Urothelium cell line (cell line): ENCODE measurements at places on chromosomes 5 and 9.

- DNase-seq = no peak
These were observed 255.8 kb downstream of the ARHGAP26 start for GRCh38 chr5:143025971-143026370.

- DNase-seq = no peak
These were observed 724 bp downstream of the TCERG1 start for GRCh38 chr5:146447734-146448380.

GRCh38 chr5:41722359-41722950 lies 147.8 kb downstream of the OXCT1 start:
- no peak for DNase-seq

DNA sequence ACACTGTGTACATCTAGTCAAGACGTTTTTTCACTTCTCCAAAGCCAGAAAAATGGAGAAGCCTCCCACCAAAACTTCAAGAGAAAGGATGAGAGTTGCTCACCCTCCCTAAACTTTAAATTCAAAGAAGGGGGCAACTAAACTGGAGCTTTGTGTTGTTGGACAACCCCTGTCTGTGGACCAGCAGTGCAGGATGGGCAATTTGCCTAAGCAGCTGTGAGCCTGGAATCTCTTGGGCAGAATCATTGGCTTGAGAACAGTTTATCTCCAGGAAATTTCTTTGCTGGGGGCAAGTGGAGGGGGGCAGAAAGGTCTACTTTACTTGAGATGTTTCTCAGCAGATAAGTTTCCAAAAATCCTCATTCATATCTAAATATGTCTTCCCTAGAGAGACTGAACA lies 151.8 kb downstream of the MUSK start:
- no peak for DNase-seq

GRCh38 chr9:76866689-76867088 lies 39.2 kb downstream of the PRUNE2 start:
- DNase-seq = peak; percentile 89

DNA sequence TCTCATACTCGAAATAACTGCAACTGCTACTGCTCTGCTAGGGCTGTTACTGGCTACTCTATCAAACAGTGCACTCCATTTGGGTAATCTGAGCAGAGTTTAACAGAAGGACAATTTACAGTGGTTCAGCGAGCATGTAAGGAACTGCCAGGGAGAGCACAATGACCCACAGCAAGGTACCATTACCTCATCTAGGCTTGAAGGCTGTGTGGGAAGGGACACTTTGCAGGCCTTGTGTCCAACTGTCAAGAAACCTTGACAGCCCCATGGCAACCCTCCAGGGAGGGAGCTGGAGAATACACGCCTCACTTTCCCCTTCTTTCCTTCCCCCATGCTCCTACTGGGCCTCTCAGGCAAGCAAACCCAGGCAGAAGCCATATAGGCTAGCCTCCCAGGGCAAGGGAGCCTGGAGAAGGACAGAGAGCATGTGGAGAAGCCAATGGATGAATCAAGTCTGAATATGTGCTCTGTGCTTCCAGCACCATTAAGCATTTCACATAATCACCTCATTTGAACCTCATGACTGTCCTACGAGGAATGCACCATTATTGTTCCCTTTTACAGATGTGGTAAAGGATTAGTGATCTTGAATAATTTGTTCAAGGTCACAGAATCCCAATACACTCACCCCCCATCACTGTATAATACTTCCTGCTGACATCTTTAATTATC lies 49.9 kb upstream of the JAK2 start:
- DNase-seq = no peak

DNA sequence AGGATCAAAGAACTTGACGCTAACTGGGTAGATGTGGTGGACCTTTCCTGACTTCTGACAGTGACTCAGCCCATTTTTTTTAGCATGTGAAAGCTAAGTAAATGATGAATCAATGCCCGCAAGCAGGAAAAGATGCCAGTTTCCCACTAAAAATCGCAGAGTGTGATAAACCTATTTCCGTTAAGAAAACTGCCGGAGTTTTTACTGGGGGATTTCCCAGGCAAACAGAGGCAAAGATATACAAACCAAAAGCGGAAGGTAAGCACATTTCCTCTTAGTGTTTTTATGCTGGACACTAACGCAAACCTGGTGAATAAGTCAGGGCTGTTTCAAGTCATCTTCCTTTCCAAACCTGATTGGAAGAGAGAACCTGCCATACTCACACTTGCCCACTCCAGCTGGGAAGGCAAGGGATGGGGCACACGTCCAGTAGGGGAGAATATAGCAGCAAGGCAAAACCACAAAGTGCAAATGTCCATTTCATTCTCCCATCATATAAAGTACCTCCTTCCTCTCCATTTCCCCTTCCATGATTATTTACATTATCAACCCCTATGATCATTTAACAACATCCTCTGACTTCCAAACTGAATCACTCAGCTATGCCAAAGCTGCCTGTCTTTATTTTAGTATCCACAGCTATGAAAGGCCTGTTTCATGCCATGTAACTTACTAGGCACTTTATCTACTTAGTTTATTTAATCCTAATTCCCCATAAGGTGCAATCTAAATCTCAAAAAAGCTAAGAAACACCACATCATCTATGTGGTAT lies 349.7 kb upstream of the RFX3 start:
- DNase-seq = peak; percentile 43

GRCh38 chr9:120212853-120213200 lies 367.1 kb downstream of the CDK5RAP2 start:
- no peak for DNase-seq

DNA sequence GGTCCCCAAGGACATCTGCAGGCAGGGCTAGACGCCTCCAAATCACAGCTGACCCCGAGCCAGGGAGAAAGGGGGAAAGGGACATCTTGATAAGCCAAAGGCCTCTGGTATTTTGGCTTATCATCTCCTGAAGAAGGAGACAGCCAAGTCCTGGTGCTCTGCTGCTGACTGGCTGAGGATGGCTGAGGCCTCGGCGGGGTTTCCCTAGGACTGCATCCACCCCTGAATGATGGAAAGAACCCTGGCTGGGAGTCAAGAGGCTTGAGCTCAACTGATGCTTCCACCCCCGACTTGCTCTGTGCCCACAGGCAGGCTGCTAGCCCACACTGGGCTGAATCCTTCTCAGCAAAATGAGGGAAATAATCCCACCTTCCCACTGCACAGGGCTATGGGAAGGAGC lies 30.9 kb upstream of the HRH2 start:
- DNase-seq = no peak

- no peak for DNase-seq
These were observed 58.0 kb upstream of the JAK2 start for GRCh38 chr9:4927043-4927471.

GRCh38 chr5:179906795-179907555 lies 722 bp downstream of the TBC1D9B start:
- DNase-seq = peak; percentile 44

GRCh38 chr9:78835928-78836450 lies 539.1 kb downstream of the PSAT1 start:
- no peak for DNase-seq

- peak; percentile 74 for DNase-seq
These were observed 180.0 kb upstream of the IL12B start for GRCh38 chr5:159510282-159510681.

GRCh38 chr5:152107220-152107619 lies 182.6 kb upstream of the GLRA1 start:
- DNase-seq = no peak

DNA sequence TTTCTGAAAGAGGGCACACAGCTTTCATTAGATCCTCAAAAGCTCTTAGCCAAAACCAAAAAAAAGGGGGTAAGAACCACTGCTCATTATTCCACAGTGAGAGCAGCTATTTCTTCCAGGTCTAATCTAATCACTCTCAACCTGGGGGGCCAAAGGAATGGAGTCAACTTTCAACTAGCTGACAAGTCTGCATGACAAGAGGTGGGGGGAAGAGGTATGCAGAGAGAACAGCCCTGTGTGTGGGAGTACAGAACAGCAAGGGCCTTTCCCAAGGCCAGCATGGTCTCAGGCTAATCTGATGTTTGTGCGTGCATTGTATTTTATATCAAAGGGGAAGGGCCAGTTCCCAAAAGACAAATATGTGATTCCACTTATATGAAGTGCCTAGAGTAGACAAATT lies 36.9 kb upstream of the PIP5K1B start:
- no peak for DNase-seq

DNA sequence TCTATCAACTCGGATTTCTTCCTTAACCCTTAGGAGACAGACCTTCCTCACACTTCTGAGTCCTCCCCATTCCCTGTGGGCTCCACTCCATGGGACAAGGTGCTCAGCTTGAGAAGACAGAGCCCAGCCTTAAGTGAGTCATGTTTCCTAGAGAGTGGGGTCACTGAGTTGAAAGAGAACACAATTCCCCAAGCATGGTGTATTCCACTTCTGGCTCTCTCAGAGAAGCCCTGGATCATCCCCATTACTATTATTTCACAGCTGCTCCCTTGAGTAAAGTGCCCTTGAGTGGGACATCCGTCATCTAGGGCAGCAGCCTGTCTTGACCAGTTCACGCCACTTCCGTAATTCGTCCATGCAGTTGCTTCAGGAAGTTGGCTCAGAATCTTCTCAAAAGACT lies 604.8 kb downstream of the BNC2 start:
- no peak for DNase-seq

GRCh38 chr9:108474356-108474755 lies 381.4 kb downstream of the ACTL7B start:
- DNase-seq = no peak

DNA sequence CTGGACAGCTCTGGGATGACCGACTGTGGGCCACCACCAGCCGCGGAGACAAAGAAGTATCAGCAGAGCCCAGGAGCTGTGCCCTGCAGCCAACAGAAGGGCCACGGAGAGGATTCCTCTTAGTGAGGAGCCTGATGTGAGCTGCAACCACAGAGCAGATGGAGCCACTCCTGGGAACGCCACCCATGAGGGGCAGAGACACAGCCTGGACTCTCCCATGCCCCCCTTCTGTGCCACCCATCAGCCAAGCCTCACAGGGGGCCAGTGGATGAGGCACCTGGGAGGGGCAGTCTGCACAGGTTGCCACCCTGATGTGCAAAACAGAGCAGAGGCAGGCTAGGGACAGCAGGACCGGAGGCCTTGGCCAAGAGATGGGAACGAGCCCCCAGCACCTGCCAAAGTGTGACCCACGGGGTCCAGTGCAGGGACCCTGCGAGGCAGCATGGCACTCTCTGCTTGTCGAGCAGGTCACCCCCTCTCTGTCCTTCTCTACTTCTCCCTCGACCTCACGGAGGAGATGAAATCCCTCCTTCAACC lies 380.7 kb upstream of the IRX1 start:
- DNase-seq = no peak

DNA sequence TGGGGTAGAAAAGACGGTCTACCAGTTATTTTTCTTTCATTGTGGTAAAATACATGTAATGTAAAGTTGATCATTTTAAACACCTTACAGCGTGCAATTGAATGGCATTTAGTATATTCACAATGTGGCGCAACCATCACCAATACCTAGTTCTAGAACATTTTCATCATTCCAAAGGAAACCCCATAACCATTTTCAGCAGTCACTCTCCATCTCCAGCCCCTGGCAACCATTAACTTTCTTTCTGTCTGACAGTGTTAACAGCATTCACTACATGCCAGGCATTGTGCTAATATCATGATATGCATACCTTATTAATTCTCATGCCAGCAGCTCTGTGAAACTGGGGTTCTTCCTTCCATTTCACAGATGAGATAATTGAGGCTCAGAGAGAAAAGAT lies 32.0 kb downstream of the PTGS1 start:
- no peak for DNase-seq

GRCh38 chr5:145587710-145588109 lies 247.4 kb downstream of the PRELID2 start:
- DNase-seq = peak; percentile 62

DNA sequence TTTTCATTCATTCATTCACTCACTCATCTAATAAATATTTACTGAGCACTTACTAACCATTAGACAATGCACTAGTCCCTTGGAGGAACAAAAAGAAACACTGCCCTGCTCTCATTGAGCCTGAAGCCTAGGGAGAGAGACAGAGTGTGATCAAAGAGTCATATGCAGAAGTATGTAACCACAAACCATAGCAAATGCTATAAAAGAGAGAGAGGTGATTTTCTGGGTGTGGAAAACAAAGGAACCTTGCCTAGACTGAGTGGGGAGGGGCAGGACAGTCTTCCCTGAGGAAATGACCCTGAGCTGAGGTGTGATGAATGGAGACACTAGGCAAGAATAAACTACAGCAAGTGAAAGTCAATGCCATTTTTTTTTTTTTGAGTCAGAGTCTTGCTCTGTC lies 10.8 kb upstream of the ADRA1B start:
- DNase-seq = peak; percentile 87

GRCh38 chr9:87991151-87991870 lies 17.0 kb upstream of the CDK20 start:
- no peak for DNase-seq

DNA sequence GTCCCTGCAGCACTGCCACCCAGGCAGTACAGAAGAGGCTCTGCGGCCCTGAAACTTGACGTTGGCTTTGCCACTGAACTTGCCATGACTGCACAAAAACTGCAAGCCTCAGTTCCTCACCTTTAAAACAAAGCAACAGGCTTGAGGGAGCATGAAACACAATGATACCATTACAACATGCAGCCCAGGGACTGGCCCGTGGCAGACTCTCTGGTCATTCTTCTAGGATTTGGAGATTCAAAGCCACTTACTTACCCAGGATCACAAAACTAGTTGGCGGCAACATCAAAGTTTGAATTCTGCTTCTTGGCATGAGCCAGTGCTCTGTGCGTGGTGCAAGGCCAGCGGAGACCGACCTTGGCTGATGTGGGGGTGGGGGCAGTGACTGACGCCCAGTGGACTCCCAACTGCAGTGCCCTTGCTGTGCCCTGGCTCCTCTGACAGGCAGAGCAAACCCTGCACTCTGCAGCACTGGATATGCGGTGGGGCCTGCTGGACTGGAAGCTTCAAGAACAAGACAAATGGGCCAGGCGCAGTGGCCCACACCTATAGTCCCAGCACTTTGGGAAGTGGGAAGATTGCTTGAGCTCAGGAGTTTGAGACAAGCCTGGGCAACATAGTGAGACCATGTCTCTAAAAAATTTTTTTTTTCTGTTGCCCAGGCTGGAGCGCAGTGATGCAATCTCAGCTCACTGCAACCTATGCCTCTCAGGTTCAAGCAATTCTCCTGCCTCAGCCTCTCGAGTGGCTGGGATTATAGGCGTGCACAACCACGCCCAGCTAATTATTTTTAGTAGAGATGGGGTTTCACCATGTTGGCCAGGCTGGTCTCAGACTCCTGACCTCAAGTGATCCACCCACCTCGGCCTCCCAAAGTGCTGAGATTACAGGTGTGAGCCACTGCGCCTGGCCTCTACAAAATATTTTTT lies 18.9 kb downstream of the SQSTM1 start:
- no peak for DNase-seq

DNA sequence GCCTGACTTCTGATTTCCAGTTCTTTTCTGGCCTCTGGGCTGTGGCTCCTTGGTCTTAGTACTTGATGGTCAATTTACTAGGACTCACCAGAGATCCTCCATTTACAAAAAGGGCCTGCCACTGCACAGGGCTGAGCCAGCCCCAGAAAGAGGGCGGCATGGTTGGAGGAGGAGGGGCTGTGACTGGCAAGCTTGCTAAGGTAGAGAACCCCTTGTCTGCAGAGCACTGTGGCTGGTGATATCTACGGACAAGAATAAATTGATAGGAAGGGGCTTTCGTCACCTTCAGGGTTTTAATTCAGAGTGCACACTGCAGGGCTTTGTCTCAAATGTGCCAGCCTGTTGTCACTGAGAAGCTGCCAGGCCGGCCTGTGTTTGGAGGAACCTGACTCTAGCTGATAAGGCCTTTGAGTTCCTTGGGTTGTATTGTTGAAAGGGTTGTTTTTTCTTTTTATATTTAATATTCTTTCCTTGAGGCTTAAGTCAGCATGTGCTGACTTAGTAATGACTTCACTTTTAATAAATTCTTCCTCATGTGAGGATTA lies 15.1 kb downstream of the SLC22A5 start:
- no peak for DNase-seq

- no peak for DNase-seq
These were observed 52.1 kb upstream of the PITX1 start for GRCh38 chr5:135085936-135086725.
